ENCODE measurements at places on chromosomes 3 and 15.

GRCh38 chr3:139838269-139838957, 96.6 kb upstream of the CLSTN2 start:
- DNase-seq = no peak

DNA sequence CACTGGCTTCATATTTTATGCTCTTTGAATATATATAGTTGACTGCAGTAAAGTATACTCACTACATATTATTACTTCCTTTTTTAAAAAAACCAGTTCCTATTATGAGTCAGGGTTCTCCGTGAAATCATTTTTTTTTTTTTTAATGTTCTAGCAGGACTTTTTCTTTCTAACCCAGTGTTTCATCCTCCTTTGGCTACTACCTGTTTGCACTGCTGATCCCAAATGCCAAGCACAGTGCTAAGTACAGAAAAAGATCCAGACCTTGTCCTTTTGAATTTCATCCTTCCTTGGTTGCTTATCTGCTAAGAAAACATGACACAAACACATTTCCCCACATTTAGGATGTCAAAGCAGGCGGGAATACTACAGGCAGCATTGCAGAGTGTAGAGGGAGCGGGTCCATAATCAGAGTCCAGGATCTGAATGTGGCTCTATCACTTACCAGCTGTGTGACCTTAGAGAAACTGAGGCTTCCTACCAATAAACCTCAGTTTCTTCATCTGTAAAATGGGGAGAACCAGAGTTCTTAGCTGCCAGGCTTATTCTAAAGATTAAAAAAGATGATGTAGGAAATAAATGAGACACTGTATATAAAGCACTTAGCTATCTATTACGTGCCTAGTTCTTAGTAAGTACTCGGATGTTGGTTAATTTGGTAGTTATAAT, 37.2 kb upstream of the ANPEP start:
- no peak for DNase-seq

DNA sequence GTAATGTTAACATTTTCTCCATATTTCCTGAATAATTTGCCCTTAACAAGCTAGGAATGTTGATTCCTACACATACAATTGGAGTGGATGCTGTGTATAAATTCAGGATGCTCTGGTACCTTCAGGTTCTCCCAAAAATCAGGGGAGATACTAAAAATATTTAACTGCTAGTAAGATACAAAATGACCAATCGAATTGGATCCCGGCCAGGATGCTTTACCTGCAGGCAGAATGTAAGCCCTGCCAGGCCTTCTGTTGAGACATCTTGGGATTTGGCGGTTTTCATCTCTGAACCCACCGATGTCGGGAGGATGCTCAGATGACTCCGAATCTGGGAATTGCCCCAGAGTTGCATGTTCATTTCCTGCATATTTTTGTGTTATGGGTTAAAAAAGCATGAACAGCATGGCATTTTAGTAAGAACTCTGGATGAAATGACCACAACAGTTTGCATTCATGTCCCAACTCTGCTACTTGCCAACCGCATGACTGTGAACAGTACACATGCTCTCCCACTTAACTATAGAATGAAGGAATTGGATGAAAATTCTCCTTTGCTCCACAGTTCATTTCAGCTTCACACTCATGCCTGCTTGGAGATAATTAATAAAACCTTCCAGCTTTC, 241.4 kb upstream of the TBL1XR1 start:
- no peak for DNase-seq

- DNase-seq = no peak
These were observed 115.9 kb downstream of the TOP2B start for GRCh38 chr3:25548836-25549235.

- no peak for DNase-seq
These were observed 100.0 kb downstream of the HHLA2 start for GRCh38 chr3:108396336-108396735.

DNA sequence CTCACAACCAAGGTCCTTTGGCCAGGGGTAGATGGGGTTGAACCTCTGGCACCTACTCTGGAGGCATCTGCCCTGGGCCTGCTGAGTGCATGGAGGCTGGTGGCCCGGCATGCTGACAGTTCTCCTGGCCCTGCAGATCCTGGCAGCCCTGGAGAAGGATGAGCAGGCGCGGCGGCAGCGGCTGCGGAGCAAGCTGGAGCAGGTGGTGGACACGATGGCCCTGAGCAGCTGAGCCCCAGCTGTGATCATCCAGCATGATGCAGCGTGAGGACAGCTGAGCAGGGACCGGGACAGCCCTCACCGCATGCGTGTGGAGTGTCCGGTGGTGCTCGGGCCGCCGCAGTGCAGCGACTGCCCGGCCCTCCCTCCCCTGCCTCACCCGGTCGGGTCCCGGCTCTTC, 50.9 kb downstream of the PLXNA1 start:
- no peak for DNase-seq

DNA sequence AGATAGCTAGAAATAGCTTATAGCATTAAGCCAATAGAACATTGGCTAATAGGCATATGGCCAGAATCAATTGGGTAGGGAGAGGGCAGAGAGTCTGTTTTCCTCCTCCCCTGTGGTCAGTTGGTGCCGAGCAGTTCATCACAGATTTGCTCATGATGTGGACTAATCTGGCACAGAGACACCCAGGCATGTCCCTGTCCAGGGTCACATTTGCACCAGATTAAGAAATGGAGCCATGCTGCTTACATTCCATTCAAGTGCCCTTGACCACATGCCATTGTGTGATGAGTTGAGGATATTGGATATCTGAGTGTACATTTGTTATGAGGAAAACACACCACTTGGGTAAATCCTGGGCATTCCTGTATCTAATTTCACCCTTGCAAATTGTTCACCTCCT, 53.4 kb downstream of the USP13 start:
- no peak for DNase-seq

DNA sequence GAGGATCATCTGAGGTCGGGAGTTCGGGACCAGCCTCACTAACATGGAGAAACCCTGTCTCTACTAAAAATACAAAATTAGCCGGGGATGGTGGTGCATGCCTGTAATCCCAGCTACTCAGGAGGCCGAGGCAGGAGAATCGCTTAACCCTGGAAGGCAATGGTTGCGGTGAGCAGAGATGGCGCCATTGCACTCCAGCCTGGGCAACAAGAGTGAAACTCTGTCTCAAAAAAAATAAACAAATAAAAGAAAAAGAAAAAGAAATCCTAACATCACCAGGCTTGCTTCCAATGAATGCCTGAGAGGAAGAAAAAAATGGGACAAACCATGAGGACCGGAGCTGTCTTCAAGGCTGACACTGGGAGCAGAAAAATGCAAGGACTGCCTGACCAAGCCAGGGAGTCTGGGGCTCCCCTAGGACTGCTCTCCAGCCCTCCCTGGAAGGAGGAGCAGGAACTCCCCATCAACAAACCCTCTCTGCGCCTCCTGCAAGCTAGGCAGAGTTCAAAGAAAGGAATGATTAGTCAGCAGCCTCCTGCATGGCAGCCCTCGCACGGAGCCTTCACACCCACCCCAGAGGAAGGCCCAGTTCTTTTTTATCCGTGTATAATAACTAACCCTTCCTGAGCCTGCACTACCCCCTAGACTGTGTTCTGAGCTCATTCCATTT, 55.4 kb downstream of the NUP210 start:
- no peak for DNase-seq

GRCh38 chr3:49715611-49716121, 3.8 kb downstream of the AMIGO3 start:
- no peak for DNase-seq

- DNase-seq = no peak
These were observed 201.2 kb downstream of the SATB1 start for GRCh38 chr3:18223974-18224373.

- DNase-seq = peak; percentile 33
These were observed 50.6 kb downstream of the SERP1 start for GRCh38 chr3:150495563-150496168.

DNA sequence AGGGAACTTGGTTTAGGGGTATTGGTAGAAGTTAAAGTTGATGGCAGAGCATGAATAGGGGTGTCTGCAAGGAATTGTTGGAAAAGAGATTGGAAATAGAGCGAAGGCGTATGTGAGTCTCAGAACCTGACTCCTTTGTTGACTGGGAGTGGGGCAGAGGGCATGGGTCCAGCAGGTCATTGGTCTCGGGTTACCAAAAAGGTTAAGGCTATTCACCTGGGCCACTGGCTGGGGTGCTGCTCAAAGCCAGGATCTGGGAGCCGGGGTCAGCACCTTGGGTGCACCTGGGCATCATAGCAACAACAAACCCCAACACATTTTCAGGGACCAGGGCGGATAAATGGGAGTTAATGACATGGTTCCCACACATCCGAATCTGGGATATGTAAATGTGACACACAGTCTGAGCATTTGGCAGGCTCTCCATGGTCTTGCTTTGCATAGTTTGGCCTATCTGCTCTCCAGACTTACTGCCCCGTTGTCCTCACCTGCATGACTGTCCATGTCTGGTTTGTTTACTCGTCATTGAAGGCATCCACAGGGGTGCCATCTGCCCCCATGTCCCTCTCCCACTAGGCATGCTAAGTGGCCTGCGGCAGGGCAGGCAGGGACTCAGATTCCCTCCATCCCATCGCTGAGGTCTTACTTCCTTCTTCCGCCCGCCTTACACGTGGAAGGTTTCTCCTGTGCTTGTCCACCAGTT, 10.1 kb downstream of the KLF13 start:
- DNase-seq = no peak

DNA sequence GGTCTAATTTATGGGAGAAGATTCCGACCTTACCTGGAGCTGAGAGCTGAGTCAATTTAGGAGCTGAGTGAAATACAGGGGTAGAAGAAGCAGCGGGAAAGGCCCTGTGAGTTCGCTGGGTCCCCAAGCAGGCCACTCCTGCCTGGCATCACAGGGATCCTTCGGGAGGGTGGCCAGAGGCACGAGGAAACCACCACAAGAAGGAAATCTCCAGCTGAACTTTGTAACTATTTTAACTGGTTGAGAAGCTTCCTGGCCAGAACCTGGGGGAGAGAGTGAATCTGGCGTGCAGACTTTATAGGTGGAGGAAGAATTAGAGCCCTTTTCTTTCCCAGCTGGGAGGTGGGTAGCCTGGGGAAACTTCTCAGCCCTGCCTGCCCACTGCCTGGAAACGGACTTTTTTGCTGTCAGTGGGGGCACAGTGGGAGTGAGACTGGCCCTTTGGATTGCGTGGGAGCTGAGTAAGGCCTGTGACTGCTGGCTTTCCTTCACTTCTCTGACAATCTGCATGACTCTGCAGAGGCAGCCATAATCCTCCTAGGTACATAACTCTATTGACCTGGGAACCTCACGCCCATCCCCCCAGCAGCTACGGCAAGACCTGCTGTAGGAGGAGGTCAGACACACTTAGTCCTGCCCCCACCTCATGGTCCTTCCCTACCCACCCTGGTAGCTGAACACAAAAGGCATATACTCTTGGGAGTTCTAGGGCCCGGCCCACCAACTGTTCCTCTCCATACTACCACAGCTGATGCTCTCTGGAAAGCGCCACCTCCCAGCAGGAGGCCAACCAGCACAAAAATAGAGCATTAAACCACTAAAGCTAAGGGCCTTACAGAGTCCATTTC, 340.7 kb downstream of the CNTN3 start:
- no peak for DNase-seq

- DNase-seq = no peak
These were observed 36.2 kb downstream of the EHD4 start for GRCh38 chr15:41936155-41936554.

- no peak for DNase-seq
These were observed 516.2 kb downstream of the SHQ1 start for GRCh38 chr3:72332036-72332435.

- no peak for DNase-seq
These were observed 8.8 kb upstream of the CMC1 start for GRCh38 chr3:28232659-28233058.

DNA sequence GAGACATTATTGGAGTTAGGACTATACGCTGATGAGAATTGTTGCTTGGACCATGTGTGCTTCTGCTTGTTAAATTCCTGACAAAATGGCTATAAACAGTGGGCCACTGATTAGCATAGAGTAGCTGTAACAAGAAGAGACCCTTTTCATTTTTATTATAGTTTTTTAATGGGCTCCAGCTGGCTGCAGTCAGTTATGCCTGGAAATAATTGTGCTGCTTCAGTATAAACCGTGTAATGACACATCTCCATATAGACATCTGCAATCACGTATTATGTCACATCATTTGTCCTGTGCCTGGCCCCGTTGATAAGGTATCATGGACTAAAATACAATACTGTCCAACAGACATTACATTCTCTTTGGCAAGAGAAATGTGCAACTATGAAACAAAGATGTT, 50.9 kb downstream of the ARPP21 start:
- DNase-seq = no peak

DNA sequence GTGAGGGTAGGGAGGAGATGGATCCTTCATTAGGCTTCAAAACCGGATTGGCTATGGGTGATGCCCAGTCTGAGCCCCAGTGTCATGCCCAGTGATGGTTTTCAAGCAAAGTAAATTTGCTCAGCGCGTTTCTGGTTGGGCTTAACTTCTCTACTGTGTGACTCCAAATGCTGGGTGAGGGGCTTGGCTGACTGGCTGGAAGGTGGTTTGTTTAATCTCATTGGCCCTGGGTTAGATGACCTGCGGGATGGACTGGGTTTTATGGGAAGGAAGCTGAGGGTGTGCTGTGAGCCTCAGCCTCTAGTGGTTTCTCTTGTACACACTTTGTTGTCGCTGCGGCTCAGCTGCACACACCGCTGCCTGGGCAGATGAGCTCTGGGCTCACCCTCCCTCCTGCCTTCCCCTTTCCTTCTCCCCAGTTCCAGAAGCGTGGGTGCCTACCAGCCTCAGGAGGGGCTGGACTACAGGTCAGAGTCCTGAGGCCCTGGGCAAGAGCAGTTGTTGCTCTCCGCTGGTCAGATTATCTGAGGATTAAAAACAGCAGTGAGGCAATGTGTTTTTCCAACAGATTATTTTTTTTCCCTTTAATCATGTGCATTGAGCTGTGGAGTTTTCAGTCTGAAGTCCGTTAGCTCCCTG, 18.6 kb downstream of the PDIA5 start:
- peak; percentile 55 for DNase-seq

GRCh38 chr3:150370122-150370602, 37.9 kb upstream of the TSC22D2 start:
- peak; percentile 63 for DNase-seq

GRCh38 chr3:115401851-115402501, 221.3 kb upstream of the GAP43 start:
- DNase-seq = no peak

GRCh38 chr3:132290833-132291232, 26.4 kb upstream of the ACP3 start:
- no peak for DNase-seq

All from HEK293T (cell line).